Stimulated activated CD8-positive, alpha-beta memory T cell treated with anti-CD3 and anti-CD28 coated beads, Interleukin-4, amount 100 ng/mL, for 1 hour (primary cell): ENCODE measurements at places on chromosomes 4 and X.

DNA sequence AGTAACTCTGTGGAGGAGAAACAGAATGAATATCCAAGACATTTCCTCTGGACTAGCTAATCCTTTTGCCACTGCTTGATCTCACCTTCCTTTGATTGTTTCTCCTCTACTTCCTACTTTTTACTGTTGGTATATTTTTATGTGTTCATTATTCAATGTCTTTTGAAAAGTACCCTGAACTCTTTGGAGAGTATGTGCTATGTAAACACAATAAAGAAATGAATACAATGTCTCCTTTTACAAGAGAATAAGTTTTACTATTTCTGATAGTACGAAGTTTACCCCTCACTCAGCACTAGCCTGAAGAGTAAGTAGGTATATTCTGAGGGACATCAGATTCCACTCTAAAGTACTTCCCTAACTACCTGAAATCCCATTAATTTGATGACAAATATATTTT, 19.9 kb downstream of the CLDN2 start:
- no peak for DNase-seq

DNA sequence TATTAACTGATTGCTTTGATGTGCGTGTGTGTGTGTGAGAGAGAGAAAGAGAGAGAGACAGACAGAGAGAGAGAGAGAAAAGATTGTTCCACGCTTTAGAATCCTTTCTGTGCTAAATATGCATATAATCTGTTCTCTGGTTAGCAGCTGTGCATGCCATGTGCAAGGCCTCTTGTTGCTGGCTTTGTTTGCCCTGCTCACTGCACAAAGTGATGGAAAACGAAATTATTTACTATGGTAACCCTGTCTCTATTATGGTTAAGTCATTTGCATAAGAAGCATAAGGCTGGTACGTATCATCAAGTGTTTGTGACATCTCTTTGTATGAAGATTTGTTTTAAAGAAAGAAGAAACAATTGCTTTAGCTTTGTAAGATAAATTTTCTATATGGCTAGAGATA, 190.2 kb upstream of the POF1B start:
- no peak for DNase-seq

GRCh38 chr4:78299565-78299972, 242.4 kb downstream of the FRAS1 start:
- no peak for DNase-seq

GRCh38 chr4:128284317-128284716, 3.3 kb downstream of the PGRMC2 start:
- DNase-seq, result no peak

DNA sequence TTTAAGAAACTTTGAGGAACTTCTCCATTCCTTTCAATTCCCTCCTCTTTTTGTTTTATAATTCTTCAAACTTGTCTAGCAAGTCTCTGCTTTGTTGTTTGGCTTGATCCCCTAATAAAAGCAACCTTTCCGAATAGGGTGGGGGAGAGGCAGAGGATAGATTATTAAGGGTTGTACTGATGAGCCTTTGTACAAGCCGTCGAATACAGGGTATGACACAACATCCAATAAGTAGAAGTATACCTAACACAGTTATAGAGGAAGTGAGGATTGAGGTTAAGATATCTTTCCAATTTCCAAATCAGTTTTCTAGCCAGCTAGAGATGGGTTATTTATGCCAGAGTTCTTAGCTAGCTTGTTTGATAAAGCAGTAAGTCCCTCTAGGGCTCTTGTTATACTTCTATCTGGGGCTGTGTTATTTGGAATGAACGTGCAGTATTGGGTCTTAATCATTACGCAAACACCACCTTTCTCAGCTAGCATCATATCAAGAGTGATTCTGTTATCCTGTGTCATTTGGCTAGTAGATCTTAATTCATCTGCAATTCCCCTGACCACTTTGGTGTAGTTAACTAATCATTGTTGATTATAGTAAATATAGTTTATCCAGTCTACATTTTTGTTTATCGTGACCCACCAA, 18.5 kb downstream of the METAP1 start:
- DNase-seq, result no peak

DNA sequence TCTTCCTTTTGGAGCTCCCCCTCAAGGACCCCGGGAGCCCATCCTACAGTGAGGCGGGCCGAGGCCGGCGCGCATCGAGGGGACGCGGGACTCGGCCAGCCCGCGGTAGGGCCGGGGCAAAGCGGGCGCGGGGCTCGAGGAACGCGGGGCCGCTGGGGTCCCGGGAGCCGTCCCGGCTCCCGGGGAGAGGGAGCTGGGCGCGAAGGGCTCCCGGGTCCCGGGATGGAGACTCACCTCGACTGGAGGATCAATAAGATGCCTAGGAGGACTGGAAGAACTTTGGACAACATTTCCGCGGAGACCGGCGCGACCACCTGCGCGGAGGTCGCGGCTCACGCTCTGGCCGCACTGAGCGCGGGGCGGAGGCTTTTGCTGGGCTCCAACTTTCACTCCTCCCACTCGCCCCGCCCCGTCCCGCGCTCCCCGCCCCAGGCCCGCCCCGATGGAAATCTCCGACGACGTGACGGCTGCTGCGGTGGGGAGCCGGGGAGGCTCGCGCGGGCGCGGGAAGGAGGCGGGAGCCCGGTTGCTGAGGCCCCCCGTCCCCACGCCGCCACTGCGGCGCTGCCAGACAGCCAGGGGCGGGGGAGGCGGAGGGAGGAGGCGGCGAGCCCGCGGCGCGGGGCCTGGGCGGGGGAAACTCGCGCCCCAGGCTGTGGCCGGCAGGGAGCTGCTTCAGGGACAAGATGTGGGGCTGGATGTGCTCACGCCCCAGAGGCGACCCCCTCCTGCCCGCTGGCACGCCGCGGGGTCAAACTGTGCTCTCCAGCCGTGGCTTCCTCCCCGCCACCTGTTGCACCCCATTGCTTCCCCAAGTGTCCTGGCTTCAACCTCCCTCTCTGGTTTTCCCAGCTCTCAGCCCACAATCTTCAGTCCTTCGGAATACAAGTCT, at the start of gene GABRE:
Gene GABRE (minus strand): TSS at position 341 of the 892 bp plus-strand sequence. CDS start 51 bp downstream, at position 290.
- DNase-seq, result no peak

DNA sequence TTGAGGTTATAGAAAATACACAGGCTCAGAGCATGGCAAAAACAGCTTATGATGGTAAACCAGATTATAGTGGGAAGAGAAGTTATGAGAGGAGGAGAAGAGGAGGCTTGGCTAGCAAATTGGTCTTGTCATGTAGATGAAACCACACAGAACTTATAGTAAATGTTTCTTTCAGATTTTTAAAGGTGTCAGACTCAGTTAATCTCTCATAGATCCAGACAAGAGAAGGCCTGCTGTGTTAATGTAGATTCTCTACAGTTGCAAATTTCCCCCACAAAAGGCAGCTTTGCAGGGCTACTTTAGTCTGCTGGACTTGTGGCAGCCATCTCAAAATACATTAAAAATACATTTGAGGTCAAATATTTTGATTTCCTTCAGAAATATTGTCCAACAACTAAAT, 1731.7 kb downstream of the ARAP2 start:
- DNase-seq, result no peak

GRCh38 chrX:11257711-11258110, 35.5 kb upstream of the AMELX start:
- DNase-seq, result no peak

- no peak for DNase-seq
Observed at GRCh38 chr4:53981066-53981465, 83.3 kb downstream of the CHIC2 start.

DNA sequence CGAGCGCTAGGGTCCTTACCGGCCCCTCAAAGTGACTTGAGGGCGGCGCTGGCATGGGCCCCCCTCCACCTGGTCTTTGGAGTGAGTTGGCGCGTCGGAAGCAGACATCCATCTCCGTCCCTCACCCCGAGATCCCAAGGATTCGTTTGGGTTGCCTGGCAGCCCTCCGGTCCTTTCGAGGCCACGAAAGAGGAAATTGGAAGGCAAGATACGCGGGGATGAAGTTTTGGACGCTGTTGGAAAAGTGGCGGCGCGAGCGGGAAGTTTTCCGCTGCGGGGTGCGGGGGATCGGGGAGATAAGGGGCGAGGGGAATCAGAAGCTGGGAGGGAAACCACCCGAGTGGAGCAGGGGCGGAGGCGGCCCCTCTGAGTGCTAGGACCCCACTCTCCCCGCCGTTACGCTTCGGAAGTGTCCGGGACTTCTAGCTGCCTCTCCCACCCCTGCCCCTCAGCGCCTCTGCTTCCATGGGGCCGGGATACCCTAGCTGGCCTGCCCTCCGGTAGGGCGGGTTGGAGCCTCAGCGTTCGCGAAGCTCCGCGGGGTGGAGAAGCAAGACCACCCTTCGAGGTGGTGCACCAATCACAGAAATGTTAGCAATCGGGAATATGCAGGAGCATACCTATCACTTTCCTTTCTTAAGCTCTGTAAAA, 57.8 kb downstream of the FRMPD3 start:
- DNase-seq, result no peak

DNA sequence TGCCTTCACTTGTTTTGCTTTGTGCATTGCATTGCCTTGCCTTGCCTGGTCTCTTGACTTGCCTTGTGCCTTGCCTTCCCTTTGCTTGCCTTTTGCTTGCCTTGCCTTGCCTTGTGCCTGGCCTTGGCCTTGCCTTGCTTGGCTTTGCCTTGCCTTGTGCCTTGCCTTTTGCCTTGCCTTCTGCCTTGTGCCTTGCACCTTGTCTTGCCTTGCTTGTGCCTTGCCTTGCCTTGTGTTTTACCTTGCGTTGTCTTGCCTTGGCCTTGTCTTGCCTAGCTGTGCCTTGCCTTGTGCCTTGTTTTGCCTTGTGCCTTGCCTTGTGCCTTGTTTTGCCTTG, 95.3 kb downstream of the TAB3 start:
- DNase-seq, result no peak

DNA sequence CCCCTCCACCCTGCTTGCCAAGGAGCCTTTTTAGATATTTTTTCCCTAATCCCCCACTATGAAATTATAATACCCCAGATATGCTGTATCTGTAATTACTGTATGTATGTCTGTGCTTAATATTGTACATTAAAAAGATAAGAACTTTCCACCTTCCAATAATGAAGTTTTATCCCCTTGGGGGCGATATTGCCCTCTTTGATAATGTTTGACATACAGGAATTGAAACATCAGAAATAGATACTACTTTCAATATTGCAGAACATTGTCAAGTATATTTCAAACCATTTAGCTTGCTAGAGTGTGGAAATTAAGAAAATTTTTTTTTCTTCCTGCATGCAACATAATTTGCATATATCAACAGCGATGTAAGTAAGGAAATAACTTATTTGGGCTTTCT, 58.9 kb downstream of the NAF1 start:
- DNase-seq, result no peak

- no peak for DNase-seq
Observed at GRCh38 chrX:101260435-101260834, 30.7 kb downstream of the TAF7L start.

DNA sequence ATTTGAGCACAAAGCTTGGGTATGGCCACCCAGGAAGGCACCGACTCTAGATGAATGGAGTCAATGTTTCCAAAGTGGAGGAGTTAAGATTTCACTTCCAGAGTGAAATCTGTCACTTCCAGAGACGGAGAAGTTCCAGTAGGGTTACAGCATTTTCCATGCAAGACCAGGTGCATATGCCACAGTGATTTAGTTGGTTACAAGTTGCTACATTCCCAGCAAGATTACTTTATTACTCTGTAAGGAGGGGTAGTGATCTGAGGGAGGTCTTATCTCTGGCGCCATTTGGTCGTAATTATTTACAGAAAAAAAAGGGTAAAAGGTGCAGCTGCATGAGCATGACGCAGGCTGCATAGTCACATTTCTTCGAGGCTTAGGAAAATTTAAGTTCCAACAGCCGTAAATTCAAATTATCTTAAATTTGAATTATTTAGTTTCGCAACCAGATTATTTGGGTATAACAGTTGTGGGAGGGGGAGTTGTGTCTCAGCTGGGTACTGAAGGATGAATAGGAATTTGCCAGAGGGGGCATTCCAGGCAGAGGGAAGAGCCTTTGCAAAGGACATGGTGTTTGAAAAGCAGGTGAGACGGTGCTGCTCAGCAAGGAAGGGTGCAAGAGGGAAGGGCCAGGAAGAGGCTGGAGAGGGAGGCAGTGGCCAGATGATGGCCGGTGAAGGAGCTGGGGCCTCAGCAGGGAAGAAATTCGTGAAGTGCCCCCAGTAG, 17.4 kb upstream of the AFAP1 start:
- DNase-seq, result no peak

GRCh38 chrX:15751155-15751819, 13.2 kb downstream of the CA5B start:
- no peak for DNase-seq

DNA sequence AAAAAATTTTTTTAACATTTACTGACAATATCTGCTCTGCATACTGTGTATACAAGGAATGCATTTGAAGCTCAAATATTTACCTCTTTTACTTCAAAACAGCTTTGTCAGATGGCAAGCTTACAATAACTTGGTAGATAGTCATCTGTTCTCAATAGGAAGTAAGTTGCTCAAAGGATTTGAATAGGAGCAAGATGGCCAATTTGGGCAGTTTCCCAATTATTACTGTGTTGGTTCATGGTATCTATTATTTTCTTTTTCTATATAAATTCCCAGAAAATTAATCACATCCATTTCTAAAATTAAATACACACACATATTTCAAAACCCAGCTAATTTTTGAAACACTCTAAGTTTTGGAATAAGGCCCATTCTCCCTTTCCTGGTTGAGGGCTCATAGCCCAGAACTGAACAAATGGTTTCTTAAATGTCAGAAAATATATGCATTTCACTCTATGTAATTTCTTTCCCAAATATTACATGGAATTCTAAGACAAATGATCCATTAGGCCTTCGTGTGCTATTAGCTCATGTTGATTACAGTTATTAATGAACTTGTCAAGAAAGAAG, 60.2 kb upstream of the BLTP1 start:
- no peak for DNase-seq

DNA sequence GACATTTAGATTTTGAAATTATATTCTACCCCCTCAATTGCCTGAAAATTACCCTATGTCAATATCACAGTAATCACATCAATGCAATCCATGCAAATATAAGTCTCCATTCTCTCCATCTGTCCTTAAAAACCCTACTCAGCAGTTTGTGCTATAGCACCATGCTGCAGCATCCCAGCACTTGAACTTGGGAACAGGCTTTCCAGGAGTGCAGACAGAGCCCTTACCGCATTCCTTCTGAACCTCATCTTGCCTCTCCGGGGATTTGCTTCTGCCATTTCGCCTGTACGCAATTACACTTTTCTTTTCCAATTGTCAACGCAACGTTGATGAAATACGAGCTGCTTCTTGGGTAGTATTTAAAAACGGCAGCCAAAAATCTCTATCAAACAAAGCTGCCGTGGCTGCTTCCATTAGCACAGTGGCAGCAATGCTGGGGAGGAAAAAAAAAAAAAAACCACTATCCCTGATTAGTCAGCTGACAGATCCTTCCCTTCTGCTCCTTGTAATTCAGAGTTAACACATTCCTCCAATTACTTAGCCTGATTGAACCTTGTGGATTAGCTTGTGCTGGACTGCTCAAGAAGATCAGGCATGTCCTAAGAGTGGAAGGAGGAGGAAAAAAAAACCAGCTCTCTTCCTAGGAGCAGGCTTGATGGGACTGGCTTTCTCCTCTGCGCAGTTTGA, 65.6 kb downstream of the MCF2 start:
- no peak for DNase-seq

DNA sequence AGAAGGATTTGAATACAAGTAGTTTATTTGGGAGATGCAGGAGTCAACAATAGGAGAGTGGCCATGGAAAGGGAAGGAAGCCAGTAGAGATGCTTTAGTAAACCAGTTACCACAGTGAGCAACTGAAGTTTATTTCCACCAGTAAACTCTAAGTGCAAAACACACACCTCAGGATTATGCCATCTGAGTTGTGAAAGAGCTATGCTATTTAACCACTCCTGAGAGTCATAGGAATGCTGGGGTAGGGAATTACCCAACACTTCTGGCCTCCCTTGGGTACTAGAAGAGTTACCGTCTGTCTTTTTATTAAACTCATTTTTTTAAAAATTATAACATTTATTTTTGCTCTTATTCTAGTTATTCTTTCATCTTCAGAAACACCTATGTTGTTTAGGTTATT, 834.6 kb upstream of the AMOT start:
- no peak for DNase-seq
